ENCODE measurements at places on chromosomes 11 and 22.

DNA sequence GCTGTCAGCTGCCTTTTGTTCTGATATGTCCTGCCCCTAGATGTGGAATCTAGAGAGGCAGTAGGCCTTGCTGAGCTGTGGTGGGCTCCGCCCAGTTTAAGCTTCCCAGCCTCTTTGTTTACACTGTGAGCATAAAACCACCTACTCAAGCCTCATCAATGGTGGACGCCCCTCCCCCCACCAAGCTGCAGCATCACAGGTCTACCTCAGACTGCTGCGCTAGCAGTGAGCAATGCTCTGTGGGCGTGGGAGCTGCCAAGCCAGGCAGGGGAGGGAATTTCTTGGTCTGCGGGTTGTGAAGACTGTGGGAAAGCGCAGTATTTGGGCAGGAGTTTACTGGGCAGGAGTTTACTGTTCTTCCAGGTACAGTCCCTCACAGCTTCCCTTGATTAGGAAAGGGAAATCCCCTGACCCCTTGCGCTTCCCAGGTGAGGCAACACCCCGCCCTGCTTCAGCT, 98.5 kb downstream of the SMCO4 start:
- no peak for DNase-seq

GRCh38 chr22:49230194-49230577, 597.5 kb downstream of the BRD1 start:
- DNase-seq, result no peak

DNA sequence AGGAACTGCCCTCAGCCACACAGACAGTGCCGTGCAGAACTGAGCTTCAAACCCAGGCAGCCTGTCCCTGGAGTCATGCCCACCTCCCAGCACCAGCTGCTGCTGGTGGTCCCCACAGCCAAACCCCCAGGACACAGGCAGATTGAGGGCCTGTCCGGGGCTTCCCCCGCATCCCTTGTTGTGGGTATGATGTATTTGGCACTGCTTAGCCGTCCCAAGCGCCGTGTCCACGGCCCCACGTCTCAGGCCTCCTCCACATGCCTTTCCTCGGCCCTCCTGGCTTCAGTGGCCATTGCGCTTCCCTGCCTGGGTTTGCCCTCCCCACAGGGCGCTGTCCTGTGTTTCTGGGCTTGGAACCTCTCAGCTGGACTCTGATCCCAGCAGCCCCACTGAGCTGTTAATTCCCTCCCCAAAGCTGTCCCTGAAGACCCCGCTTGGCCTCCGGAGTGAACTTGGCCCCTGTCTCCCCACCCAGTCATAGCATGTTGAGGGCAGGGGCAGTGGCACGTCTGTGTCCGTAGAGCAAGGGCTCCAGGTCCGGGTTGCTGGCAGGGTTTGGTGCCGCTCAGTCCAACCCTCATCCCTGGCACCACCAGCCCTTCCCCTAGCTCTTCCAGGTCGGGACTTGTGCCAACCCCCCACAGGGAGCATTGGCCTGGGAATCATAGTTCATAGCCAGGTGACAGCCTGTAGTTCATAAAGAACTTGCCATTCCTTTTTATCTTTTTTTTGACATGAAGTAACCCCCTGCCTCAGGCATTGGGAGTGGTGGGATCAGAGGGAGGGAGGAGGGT, 34.5 kb upstream of the TEF start:
- no peak for DNase-seq

- no peak for DNase-seq
These were observed 195.4 kb downstream of the METTL15 start for GRCh38 chr11:28303477-28304191.

DNA sequence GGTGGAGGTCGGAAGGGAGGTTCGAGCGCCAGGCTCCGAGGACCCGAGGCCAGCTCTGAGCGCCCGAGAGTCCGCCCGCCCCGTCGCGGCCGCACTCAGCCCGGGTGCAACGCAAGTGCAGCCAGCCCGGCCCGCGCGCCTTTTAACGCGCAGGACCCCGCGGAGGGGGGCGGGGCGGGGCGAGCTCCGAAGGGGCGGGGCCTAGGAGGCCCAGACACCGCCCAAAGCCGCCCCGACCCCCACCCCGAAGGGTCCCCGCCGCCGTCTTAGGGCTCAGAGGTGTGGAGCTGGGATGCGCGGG, at the start of gene PHOX2A:
Gene PHOX2A, minus strand, starts transcription at position 117 of the 301 bp plus-strand sequence. CDS start 172 bp downstream, outside the sequence.
- no peak for DNase-seq

DNA sequence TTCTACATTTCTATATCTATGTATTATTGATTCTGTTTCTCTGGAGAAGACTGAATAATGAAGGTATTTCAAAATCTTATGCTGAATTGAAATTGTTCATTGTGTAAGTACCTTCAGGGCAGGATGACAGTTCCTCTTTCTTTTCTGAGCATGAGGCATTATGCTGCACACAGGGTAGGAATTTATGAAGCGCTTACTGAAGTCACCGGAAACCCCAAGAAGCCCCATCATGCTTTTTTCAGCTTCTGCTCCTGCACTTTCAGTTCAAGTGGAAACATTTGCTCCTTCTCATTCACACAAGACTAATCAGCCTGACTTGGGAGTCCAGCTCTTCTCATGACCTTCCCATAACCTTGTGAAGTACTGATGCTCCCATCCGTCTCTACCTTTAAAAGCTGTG, 314.7 kb upstream of the SORL1-AS1 start:
- no peak for DNase-seq

DNA sequence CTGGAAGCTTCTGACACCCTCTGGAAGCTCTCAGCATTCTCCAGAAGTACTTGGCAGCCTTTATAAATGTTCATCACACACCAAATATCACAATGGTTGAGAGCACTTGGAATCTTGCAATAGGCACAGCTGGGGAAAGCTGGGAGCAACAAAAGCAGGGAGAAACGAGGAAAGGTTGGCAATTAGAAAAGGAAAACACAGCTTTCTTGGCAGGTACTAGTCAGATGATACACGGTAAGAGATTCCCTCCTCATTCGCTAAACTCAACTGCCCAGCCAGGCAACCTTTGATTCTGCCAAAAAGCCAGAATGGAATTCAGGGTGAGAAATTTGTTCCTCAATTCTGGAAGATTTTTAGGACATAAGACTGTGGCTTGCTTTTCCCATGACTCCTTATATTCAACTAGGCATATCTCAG, 576.9 kb upstream of the ANO5 start:
- peak; percentile 28 for DNase-seq

- DNase-seq, result no peak
These were observed 84.8 kb upstream of the ZBED5 start for GRCh38 chr11:10942620-10943019.

GRCh38 chr11:109422870-109423465, 978 bp downstream of the C11orf87 start:
- peak; percentile 35 for DNase-seq

DNA sequence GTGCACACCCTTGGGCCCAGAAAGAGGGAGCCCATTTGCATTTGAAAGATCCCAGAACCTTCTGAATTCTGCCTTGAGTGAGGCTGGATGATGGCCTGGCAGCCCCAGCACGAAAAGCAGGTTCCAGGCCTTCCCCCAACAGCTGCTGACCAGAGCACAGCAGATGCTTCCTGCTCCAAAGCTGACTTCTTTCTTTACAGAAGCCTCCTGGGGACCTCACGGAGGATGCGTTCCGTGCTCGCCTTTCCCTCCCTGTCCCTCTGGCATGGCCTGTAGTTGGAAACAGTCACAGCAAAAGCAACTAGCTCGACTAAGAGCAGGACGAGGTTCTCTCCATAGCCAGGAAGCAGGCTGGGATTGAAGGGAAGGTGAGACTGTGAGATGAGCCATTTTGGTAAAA, 107.7 kb upstream of the B3GAT1 start:
- DNase-seq, result no peak

DNA sequence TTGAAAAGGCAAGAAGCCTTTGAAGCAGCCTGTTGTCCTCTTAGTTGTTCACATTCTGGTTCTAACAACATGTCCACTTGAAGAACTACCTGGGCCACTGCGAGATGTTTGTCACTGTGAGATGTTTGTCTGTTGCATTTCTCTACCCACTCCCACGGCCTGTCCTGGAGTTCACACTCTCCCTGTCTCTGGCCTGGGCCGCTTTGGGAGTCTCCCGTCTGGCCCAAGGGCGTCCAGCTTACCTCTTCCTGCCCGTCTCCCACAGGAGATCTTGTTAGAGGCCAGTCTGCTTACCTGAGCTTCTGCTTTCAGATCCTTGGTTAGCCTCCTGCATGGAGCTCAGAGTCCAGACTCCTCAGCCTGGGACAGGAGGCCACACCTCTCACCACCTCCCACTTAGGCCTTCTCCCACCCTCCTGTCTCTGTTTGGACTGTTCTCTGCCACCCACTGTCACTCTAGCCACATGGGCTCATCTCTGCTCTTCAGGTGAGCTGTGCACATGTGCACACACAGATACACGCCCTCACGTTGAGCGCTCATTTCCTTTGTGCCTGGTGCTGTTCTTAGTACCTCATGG, 66.0 kb downstream of the TBC1D22A start:
- DNase-seq, result no peak

DNA sequence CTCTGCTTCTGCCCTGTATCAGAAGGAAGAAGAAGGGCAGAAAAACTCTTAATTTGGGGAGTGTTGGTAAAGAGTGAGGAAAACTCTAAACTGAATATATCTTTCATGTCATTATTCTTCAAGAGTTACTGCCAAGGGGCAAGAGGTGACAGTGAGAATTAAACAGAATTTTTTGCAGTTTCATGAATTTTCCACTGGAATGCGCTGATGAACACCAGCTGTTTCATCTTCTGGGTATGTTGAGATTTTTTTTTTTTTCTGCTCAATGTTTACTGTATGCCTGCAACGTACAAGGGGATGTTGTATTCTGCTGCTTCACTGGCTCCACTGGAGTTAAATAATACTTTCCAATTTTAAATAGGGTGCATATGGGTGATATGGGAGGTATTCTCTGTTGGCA, 117.8 kb downstream of the FAM76B start:
- no peak for DNase-seq

DNA sequence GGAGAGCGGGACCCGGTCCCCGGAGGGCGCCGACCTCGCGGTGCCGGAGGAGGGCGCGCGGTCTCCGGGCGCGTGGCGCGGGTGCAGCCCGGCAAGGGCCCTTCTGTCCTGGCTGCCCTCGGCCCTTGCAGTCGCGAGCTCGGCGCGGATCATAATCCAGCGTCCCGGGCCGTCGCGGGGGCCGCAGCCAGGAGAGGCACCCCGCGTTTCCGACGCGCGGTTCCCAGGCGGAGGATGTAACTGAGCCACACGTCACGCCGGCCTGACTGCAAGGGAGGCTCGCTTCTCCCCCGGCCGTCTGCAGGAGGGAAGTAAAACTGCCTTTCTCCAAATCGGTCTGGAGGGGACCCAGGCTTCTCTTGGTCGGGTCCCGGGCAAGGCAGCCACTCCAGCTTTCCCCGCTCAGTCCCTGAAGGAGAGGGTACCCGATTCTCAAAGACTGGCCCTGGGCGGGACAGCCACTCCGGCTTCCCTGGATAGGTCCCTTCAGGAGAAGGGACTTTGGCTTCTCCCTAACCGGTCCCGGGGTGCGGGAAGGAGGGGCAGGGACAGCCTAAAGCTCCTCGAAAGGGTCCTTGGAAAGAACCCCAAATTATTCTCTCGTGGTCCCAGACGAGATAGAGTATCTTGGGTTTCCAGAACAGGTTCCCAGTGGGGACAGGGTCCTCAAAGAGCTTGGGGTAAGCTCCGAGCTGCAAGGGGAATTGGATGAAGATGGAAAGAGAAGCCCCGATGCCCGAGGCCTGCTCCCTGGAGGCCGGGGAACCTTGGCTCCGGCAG, 836 bp downstream of the SPON1 start:
- peak; percentile 61 for DNase-seq

DNA sequence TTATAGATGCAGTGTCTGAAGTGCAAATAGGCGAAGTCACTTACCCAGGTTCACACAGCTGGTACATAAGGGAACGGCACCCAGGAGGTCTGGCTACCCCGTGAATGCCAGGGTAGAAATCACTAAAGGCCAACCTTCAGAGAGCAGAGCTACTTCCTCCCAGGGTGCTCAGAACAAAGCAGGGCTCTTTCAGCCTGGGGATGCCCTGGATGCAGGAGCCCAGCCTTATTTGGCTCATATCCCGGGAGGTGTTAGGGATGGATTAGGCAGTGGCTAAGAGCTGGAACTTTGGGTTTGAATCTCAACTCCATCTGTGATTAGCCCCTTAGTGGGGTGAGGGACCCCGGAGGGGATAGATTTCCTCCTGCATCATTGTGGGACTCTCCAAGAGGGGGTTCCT, 33.1 kb upstream of the ASPHD2 start:
- DNase-seq, result no peak

- no peak for DNase-seq
These were observed 54.6 kb upstream of the OR5P2 start for GRCh38 chr11:7851391-7851790.

DNA sequence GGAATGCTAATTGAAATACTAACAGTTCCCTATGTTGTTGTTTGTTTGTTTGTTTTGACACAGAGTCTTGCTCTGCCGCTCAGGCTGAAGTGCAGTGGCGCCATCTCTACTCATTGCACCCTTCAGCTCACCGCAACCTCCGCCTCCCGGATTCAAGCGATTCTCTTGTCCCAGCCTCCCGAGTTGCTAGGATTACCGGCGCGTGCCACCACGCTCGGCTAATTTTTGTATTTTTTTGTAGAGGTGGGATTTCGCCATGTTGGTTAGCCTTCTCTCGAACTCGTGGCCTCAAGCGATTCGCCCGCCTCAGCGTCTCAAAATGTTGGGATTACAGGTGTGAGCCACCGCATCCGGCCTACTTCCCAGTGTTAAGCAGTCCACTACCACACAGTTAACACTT, 42.0 kb downstream of the OR4D9 start:
- no peak for DNase-seq

DNA sequence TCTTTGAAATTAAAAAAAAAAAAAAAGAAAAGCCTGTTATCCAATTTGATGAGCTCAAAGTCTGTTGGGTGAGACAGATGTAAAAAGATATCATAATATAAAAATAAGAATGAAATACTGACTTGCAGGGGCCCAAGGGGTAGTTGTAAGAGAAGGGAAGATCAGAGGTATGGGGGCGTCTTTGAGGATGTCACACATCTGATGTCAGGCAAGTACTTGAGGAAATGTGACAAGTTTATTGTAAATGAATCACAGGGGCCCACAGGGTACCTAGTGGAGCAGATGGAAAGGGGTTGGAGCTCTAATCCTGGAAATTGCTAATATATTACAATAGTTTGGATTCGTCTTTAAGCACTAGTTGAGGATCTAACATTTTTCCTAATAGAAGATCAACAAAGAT, 131.6 kb downstream of the MAML2 start:
- no peak for DNase-seq
